Activated T-cell treated with anti-CD3 and anti-CD28 coated beads, Interleukin-2, amount 50 U/mL, for 4 hours (primary cell): ENCODE measurements at places on chromosomes 3 and 15.

GRCh38 chr3:103170651-103171050, 735.8 kb downstream of the ZPLD1 start:
- no peak for DNase-seq

DNA sequence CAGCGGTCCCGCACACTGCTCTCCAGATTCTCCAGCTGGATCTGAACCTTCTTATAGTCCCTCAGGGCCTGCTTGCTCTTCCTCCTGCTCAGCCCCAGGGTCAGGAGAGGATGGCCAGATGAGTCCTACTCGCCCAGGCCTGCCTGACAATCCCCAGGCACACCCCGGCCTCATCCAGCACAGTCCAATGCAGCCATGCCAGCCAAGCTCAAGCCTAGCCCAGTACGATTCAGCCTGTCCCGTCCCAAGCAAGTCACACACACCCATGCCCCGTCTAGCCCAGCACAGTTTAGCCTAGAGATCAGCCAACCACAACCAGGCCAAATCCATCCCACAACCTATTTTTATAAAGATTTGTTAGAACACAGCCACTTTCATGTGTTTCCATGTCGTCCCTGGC, 16.8 kb downstream of the PLXNB1 start:
- DNase-seq: no peak

DNA sequence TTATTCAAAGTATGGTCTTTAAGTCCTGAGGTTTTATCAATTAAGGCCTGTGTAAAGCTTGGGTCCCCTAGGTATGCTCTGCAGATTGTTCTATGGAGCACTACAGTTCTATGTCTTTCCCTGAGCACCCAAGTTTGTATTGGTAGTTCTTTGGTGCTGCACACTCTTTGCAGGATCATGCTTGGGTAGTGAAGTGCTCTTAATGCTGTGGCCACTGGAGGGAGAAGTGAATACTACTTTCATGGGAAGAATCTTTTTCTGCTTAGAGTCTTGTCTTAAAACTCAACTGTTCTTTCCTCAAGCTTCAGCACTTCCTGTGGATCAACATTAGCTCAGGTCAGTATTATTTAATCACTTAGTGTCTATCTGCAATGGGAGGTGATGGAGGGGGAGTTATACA, 93.6 kb upstream of the CFAP20DC start:
- DNase-seq: no peak

DNA sequence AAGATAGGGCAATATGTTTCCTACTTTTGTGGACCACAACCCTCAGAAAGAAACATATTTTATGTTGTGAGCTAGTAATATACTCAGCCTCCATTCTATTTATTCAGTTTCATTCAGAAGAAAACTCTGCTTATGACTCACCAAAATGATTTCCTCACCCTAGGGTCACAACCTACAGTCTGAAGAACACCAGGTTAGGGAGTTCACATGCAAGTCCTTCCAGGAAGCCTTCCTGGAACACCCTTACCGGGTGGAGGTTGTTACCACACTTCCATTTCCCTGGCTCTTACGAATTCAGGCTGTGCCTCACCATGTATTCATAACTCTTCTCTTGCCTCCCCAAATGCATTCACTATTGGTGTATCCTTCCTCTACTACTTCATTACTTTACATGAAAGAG, 228.0 kb upstream of the ADAMTS9 start:
- no peak for DNase-seq

GRCh38 chr3:29677421-29677820, 396.6 kb downstream of the RBMS3 start:
- no peak for DNase-seq

DNA sequence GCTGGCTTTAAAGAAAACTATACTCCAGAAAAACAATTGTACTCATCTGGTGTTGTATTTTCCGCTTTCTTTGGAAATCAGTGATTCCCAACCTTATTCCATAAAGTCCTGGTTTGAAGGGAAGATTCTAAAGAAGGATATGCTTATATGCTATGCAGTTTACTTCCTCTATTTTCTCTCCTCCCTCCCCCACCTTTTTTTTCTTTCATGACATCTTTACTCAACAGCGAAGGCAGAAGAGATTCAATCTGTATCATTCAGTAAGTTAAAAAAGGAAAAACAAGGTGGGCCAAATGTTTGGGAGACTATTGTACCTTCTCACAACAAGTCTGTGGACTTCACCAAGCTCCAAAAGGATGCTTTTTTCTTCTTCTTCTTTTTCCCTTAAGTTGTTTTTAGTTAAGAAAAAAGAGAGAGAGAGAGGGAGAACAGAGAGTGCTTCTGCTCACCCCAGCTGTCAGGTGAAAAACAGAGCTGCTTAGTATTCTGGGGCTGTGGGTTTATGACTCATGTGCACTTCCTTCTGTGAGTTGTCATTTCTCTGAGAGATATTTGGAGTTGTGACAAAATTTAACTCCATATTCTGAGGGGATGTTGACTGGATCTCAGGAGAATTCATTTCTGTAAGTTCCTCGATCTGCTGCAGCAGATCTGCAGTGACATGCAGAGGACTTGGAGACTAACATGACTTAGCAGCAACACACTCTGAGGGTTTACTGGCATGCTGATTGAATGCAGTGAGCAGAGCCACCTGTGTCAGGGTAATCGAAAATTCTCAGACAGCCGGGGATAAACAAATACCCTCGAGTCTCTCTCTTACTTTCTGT, 70.7 kb downstream of the SSR3 start:
- peak; percentile 21 for DNase-seq

DNA sequence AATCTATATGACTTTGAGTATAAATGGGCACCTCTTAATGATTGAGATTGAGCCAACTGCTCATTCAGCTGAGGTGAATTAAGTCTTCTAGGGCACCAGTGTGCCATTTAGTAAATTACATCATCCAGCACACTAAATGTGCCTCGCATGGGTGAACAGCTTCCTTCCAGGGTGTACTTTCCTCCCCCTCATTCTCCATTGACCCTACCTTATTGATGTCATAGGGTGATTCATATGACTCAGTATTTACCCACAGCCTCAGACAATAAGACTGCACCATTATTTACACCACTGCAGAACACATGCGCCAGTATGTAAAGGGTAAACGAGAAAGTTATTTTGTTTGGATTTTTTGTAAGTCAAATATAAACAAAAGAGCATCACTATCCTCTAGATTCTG, 185.2 kb upstream of the ARL6 start:
- DNase-seq: no peak

DNA sequence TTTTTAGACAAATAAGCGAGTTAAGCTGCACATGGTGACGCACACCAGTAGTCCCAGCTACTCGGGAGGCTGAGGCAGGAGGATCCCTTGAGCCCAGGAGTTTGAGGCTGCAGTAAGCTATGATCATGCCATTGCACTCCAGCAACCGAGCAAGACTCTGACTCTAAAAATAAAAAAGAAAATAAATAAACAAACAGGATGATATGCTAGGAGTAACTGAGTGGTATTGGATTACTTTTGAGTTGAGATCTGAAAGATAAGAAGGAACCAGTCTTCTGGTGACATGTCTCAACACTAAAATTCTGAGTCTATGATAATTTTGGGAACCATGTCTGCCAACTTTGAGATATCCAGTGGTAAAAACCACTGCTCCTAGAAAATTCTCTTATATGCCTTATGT, 109.1 kb upstream of the SKOR1 start:
- DNase-seq: no peak

- DNase-seq: no peak
Observed at GRCh38 chr3:13587442-13587841, 38.5 kb downstream of the FBLN2 start.

- DNase-seq: no peak
Observed at GRCh38 chr3:131081224-131081623, 54.5 kb downstream of the NEK11 start.

DNA sequence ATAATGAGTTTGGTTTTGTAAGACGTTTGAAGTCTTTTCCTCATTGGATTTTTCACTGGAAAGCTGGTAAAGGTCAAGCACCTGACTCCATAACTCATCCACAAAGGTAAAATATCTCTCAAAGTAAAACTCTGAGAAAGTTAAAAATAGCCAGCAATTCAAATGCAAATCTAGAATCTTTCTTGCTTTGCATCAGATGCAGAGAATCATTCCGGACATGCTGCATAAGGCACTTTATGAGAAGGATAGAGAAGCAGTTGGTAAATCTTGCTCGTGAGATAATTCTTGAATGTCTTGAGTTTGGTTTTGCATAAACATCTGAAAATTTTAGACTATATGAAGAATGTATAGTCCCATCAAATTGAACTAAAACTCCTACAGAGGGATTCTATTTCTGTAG, 9.1 kb downstream of the KCNMB2 start:
- DNase-seq: no peak

DNA sequence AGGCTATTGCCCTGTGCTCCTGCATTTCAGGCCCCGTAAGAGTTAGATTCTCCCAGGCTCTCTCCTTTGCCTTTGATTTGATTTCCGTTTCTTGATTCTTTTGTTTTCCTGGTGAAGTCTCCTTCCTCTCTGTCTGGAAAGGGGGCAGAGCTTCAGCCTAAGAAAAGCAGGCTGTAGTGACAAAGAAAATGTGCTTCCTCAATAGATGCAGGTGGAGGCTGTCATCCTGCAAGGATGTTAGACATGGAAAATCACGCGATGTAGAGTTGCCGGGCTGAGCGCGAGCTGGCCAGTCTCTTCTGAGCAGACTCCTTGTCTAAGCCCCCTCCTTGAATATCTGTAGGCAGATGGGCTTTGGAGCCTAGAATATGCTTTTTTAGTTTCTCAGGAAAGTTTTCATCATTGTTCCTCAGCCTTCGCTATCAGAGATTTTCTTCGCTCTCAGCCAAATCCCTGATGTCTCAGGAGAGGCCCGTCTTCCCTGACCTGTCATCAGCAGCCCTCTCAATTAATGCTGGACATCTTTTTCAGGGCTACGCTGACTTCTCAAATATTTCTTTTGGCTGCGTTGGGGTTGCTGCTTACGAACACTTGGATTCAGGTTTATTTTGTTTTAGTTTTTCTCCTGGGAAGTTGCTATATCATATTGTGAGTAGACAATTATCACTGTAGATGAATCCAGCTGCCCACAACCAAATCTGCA, 163.6 kb downstream of the ITPR1 start:
- no peak for DNase-seq

DNA sequence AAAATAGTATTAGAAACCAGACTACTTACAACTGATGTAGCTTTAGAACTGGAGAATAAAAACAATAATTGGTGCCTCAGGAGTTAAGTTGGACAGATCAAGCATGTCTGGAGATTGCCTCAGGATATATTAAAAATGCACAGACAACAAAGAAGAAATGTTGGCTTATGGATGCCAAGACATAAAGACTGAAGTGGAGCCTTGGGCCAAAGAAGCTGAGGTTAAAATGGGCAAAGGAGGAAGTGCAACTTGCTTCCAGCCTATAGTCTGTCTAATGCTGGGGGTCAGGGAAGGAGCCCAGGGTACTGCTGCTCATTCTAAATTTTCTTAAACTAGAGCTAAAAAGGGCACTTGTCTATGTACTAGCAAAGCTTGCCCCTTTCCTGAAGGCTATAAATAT, 77.5 kb downstream of the ESYT3 start:
- DNase-seq: no peak

- no peak for DNase-seq
Observed at GRCh38 chr15:40746916-40747418, 8.1 kb downstream of the RMDN3 start.

DNA sequence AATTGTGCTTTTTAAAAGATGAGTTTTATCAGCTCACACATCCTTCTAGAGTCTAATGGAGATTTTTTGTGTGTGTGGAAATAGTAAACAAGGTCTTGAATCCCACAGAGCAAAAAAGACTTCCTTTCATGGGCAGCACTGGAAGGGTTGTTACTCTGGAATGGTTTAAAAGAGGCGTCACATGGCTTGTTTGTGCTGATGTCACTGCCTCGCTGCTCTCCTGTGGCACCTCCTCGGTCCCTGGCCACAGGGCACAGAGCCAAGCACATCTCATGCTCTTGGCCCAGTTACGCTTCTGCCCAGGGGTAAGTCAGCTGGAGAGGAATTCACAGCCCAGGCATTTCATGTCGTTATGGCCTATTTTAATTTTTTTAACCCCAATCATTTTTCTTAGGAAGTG, 53.2 kb downstream of the PGPEP1L start:
- DNase-seq: no peak

DNA sequence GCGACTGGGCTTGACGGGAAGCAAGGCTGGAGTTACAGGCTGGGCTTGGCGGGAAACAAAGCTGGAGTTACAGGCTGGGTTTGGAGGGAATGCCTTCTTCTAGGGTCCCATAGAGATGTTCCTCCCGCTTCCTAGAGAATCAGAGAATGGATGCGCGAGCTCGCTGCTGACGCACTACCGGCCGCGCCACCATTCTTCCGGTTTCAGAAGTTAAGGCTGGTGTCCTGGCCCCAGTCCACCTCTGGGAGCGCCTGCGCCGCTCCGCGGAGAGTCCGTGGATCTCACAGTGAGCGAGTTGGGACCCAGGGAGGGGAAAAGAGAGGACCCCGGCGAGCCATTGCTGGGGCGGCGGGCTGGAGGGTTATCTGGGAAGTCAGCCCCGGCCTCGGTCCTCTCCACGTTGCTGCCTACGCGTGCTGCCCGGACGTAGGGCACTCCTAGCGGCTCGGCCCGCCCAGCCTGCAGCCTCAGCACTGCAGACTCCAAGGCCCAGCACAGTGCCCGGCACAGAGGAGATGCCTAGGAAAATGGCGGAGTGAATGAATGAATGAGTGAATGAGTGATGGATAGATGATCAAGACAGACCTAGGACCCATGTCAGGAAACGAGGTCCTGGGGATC, at the start of gene ZNF502:
Gene ZNF502, plus strand, starts transcription at position 206 of the 621 bp plus-strand sequence. CDS start 7,602 bp downstream, outside the sequence.
- DNase-seq: peak; percentile 38

GRCh38 chr3:62873761-62874710, 1.2 kb downstream of the CADPS start:
- no peak for DNase-seq

DNA sequence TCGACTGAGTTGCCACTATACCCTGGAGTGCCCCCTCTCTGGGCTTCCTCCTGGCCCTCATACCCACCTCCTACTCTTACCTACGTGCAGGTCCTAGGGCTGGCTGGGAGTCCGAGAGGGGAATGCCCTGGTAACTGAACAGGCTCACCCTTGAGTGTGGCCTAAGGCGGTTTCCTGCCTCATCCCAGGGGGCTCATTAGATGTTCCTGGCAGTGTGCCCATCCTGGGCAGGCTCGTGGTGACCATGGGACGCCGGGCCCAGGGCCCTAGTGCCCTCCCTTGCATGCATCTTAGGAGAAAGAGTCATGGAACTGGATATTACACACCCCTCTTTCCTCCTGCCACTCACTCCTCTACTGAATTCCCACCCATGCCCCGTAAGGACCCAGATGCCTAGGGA, 2.8 kb downstream of the SEMA4B start:
- no peak for DNase-seq

GRCh38 chr3:19543212-19543841, 390.7 kb downstream of the EFHB start:
- no peak for DNase-seq

DNA sequence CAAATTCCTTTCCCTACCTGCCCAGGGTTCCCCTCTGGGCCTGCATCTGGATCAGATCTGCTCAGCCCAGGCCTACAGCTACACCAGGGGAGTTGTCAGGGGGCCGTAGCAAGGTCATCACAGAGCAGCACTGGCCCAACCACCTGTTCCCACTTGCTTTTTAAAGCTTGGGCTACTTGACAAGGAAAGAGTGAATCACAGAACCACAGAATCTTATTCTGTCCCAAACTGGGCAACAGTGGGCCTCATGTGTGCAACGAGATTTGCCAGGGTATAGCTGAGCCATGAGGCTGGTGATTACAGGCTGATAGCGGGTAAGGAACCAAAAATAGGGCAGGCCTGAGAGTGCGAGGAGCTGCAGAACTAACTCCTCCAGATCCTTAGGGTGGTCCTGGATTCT, 66.7 kb downstream of the MYLK start:
- DNase-seq: no peak
